ENCODE measurements at places on chromosomes 1 and 21.

DNA sequence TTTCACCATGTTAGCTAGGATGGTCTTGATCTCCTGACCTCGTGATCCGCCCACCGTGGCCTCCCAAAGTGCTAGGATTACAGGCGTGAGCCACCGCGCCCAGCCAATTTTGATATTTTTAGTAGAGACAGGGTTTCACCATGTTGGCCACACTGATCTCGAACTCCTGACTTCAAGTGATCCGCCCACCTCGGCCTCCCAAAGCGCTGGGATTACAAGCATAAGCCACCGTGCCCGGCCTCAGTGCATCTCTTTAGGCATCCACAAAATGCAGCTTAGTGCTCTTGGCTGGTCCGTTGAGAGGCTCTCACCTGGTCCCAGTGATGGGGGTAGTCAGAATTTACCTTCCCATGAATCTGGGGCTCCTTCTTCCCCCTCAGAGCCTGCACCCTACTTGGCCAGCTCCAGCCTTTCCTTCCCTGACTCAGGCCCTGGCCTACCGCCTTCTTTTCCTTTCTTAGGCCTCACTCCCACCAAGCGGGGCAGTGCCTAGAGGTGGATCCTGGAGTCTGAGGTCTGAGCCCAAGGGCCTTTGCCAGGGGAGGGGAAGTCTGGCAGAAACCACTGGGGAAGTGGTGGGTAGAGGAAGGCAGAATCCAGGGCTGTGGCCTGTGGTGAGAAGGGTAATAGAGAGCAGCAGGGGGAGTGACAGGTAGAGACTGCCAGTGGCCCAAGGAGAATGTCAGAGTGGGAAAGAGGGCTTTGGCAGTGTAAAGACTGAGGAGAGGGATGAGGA lies 3.7 kb downstream of the LENEP start:
- no peak for DNase-seq

DNA sequence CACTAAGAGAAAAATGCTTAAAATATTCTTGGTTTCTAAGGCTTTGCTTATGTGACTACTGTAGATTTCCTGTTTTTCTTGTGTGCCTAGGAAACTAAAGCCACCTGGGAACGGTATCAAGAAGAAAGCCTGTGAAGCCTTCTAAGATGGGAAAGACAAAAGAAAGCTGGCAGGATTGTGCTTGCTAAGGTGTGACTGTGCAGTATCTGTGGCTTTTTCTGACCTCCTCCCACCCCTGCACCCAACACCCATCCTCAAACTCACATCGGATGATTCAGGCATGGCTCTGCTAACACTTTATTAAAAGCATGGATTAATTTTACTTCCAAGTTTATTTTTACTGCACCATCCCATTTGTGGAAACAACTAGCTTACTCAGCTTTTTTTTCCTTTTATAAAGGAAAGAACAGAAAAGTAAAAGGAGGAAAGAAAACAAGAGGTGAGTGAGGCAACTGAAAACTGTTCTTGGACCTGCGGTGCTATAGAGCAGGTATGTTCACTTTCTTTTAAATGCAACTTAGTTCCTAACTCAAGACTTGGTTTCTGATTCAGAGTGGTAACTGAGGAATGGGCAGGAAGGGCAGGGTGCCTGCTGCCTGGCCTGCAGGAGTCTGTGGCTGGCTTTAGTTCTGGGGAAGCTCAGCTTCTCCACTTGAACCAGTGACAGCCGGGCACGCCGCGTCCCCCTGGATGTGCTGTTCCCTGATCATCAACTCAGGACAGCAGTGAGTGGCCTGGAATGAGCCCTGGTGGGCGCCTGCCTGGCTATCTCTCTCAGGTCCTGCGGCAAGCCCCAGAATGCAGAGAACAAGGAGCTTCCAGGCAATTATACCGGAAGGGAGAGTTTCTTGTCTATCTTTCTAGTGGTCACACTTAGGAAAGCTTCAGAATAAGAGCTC lies at the start of gene GBP6:
GBP6 (plus strand) TSS at position 422 of the 899 bp plus-strand sequence. CDS start 4,493 bp downstream, outside the sequence.
- no peak for DNase-seq

DNA sequence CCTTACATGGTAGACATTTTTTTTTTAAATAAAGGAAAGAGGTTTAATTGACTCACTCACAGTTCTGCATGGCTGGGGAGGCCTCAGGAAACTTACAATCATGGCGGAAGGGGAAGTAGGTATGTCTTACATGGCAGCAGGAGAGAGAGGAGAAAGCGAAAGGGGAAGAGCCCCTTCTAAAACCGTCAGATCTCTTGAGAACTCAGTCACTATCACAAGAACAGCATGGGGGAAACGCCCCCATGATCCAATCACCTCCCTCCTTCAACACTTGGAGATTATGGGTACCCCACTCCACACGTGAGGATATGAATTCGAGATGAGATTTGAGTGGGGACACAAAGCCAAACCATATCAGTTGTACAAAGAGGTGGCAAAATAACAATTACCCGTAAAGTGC lies 301.7 kb downstream of the GRIK1 start:
- no peak for DNase-seq

DNA sequence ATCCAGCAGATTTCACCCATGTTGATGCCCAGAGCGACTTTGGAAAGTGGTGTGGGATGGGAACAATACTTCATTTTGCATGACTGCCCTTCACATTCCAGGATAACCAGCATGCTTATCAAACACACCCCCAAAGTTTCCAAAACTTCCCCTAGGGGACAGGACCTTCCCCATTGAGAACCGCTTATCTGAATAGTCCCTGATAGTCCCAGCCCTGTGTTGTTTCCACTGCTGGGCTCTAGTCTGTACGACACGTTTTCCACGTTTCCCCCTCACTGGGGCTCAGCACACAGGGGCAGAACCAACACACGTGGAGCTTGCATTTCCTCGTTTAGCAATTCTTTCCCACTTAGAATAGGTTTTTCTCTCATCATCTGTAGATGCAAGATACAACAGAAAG lies 61.0 kb downstream of the BACE2 start:
- DNase-seq, result no peak

All from pons (tissue), 1 donor.